ENCODE measurements at places on chromosomes 11 and 22. TPM values are rescaled to one million over a fixed set of nuclear protein-coding genes. Genes with fewer than 3 reads are reported as not detected.

The CCDC85B gene
- 13.2 TPM for polyA plus RNA-seq

The MIOX gene
- polyA plus RNA-seq = not detected

The PRAME gene
- not detected for polyA plus RNA-seq

The KCNA4 gene
- polyA plus RNA-seq = not detected

The KDELR3 gene
- 10.2 TPM for polyA plus RNA-seq

The GSTT2B gene
- polyA plus RNA-seq = 6.7 TPM

The PLEKHB1 gene
- polyA plus RNA-seq = 17.8 TPM

The WNT7B gene
- not detected for polyA plus RNA-seq

The PCNX3 gene
- polyA plus RNA-seq = 35.0 TPM

The ANKRD13D gene
- polyA plus RNA-seq = 9.0 TPM

The LARGE2 gene
- 13.6 TPM for polyA plus RNA-seq

The APOA5 gene
- polyA plus RNA-seq = not detected

DNA sequence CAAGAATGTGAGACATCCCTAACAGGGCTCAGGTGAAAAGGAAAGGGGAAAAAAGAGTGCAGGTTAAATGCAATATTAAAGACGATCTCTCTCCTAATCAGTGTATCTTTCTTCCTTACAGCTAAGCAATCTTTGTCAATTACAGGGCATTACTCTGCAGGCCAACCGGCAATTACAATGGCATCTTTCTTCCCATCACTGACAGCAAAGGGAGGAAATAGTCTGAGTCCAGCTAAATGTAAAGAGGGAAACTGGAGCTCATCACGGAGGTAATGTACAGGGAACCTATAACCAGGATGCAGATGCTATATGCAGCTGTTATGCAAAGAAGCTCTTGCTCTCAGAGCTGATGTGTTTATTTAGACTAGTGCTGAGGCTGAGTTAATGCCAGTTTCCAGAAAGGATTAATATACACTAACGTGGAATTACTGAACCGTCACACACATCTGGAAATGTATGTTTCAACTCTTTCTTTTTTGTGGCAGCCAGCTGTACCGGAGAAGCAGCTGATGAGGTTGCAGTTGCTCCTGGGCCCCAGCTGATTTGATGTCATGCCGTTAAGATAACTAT is 121.6 kb downstream of the KIRREL3 start:
- H3K4me3 ChIP-seq = no peak overlapping the region
- no peaks in the 10 kb centered on the region for H3K27me3 ChIP-seq
- DNase-seq = no peak
- H3K36me3 ChIP-seq = no peaks in the 10 kb centered on the region
- peaks cover 5% of the 10 kb centered on the region for H3K4me1 ChIP-seq

DNA sequence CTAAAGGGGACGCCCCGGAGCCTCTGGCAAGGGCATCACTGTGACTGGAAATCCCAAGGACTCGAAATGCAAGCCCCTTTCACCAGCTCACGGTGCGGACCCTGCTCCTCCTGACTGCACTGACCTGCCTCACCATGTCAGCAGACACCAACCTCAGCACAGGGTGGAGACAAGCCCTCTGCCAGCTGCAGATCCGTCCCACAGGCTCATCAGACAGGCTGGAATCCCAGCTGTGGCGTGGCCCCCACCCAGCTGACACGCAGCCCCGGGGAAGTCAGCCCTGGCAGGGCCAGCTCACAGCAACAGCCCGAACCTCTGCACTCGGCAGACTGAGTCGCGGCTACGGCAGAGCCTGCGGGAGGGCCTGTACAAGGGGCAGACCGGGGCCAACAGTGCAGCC is 36.8 kb downstream of the BRD1 start:
- no peak for DNase-seq
- peaks cover 63% of the 10 kb centered on the region for H3K36me3 ChIP-seq
- no peaks in the 10 kb centered on the region for H3K27me3 ChIP-seq
- peaks cover 77% of the 10 kb centered on the region for H3K4me1 ChIP-seq

- no peaks in the 10 kb centered on the region for H3K4me1 ChIP-seq
- H3K36me3 ChIP-seq = no peaks in the 10 kb centered on the region
- H3K27ac ChIP-seq = no peak overlapping the region
- no peak overlapping the region for H3K4me3 ChIP-seq
- H3K27me3 ChIP-seq = no peaks in the 10 kb centered on the region
Observed at GRCh38 chr11:84069048-84069447, 782.9 kb upstream of the CCDC90B start.

- H3K27ac ChIP-seq = peak overlapping the region; percentile 64
- no peaks in the 10 kb centered on the region for H3K27me3 ChIP-seq
- DNase-seq = peak; percentile 62
Observed at GRCh38 chr22:44091021-44091721, 67.1 kb downstream of the PARVB start.

GRCh38 chr22:43743131-43743530 is 69.0 kb downstream of the EFCAB6 start:
- peaks cover 11% of the 10 kb centered on the region for H3K4me1 ChIP-seq
- H3K36me3 ChIP-seq = no peaks in the 10 kb centered on the region
- no peak overlapping the region for H3K27ac ChIP-seq
- no peak for DNase-seq
- peaks cover 4% of the 10 kb centered on the region for H3K27me3 ChIP-seq
- H3K4me3 ChIP-seq = no peak overlapping the region

DNA sequence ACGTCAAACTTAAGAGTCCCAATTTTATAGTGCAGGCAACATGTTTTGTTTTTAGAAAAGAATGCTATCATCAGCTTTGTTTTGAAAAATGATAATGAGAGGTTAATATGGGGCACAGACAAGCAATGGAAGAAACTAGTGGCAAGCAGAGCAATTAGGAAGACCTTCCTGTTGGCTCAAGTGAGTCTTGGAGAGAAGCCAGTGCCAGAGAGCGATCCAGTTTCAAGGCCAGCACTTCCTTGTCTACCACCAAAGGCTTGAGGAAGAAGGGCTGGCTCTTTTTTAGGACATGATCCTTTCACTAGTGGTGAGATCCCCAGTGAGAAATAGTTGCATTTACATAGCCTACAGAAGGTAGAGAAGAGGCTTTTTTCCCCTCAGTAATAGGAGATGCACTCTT is 1340.7 kb downstream of the LRRC4C start:
- no peak for DNase-seq
- H3K27me3 ChIP-seq = no peaks in the 10 kb centered on the region
- H3K27ac ChIP-seq = no peak overlapping the region
- H3K4me3 ChIP-seq = no peak overlapping the region
- H3K36me3 ChIP-seq = no peaks in the 10 kb centered on the region

GRCh38 chr11:118287006-118287405 is 17.5 kb upstream of the CD3E start:
- no peak for DNase-seq
- H3K27me3 ChIP-seq = no peaks in the 10 kb centered on the region
- H3K4me3 ChIP-seq = no peak overlapping the region
- no peak overlapping the region for H3K27ac ChIP-seq

GRCh38 chr11:45322891-45323600 is 36.9 kb upstream of the SYT13 start:
- H3K27me3 ChIP-seq = no peaks in the 10 kb centered on the region
- peak; percentile 47 for DNase-seq
- no peak overlapping the region for H3K4me3 ChIP-seq
- H3K27ac ChIP-seq = no peak overlapping the region
- no peaks in the 10 kb centered on the region for H3K36me3 ChIP-seq

DNA sequence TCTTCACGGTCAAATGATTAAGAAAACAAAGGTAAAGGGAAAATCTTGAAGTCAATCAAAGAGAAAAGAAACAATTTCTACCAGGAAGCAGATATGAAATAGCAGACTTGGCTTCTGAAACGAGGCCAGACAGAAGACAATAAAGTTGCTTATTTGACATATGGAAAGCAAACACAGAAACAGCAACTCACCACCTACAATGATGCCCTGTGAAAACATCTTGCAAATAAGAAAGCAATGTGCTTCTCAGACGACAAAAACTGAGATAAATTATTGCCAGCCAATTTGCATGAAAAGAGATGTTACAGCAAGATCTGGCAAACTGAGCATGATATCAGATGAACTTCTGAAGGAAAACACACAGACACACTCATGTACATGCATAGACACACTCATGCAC is 45.9 kb upstream of the CTSC start:
- H3K4me3 ChIP-seq = no peak overlapping the region
- H3K4me1 ChIP-seq = no peaks in the 10 kb centered on the region
- no peak overlapping the region for H3K27ac ChIP-seq
- no peaks in the 10 kb centered on the region for H3K27me3 ChIP-seq

DNA sequence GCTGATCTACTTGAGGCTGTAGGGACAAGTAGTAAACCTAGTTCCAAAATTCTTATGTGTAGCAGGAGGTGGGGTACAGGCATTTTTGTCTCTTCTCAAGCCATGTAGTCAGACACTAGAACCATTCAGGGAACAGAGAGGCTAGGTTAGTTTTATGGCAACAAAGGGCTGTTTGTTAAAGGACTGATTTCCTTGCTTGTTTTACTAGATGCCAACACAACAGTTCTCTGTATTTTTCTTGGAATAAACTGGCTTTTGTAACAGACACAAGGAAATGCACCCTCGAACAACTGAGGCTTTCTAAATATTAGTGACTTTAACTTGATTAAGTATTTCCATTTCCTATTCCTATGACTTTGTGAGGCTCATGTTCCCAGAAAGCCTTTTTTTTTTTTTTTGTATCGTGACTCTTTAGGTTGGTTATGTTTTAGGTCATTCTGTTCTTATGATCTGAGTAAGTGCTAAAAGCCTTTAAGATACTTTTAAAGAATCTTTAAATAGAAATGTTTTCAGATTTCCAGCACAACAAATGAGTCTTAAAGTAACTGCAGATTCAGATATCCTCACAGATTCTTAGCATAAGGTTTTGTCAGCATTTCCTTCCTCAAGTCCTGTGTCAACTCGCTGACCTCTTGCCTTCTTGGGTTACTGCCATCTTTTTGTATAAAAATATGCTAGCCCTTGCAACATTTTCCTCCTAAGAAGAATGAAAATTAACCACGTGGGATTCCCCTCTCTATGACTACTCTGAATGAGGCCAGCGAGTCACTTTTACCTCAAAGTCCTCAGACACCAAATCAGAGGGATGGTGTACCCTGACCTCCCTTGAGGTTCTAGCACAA is 92.5 kb downstream of the CCDC83 start:
- H3K27me3 ChIP-seq = no peaks in the 10 kb centered on the region
- peaks cover 16% of the 10 kb centered on the region for H3K4me1 ChIP-seq
- H3K36me3 ChIP-seq = no peaks in the 10 kb centered on the region
- DNase-seq = no peak
- peak overlapping the region; percentile 38 for H3K27ac ChIP-seq
- H3K4me3 ChIP-seq = no peak overlapping the region

- H3K4me3 ChIP-seq = no peak overlapping the region
- no peak overlapping the region for H3K27ac ChIP-seq
- DNase-seq = no peak
- H3K36me3 ChIP-seq = no peaks in the 10 kb centered on the region
- no peaks in the 10 kb centered on the region for H3K27me3 ChIP-seq
Observed at GRCh38 chr11:132817387-132817786, 714.9 kb downstream of the OPCML start.

GRCh38 chr11:12673601-12673923 is 659 bp upstream of the TEAD1 start:
- H3K27me3 ChIP-seq = no peaks in the 10 kb centered on the region
- peak overlapping the region; percentile 87 for H3K4me3 ChIP-seq
- peaks cover 23% of the 10 kb centered on the region for H3K4me1 ChIP-seq
- H3K27ac ChIP-seq = peak overlapping the region; percentile 99

GRCh38 chr11:111209543-111210355 is 35.8 kb upstream of the POU2AF2 start:
- no peak overlapping the region for H3K4me3 ChIP-seq
- H3K27ac ChIP-seq = no peak overlapping the region
- H3K27me3 ChIP-seq = no peaks in the 10 kb centered on the region
- no peak for DNase-seq
- H3K36me3 ChIP-seq = no peaks in the 10 kb centered on the region
- no peaks in the 10 kb centered on the region for H3K4me1 ChIP-seq

- no peak for DNase-seq
- no peak overlapping the region for H3K4me3 ChIP-seq
- H3K4me1 ChIP-seq = no peaks in the 10 kb centered on the region
- no peaks in the 10 kb centered on the region for H3K27me3 ChIP-seq
Observed at GRCh38 chr22:23053051-23053707, 17.1 kb upstream of the GNAZ start.

DNA sequence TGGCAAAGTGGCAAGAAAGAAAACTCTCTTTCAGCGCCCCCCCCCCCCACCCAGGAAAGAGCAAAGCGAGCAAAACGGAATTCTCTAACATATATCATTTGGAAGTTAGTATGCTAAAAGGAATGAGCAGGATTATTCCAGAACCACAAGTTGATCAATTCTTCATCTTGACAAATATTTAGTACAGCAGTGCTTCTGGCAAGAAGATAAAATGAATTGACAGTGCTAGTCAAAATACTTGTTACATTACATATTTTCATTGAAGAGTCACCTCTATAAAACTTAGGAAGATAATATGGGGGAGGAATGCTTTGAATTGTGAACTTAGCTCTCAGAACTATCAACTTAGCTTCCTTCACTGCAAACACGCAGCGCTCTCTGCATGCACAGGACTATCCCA is 377.4 kb downstream of the DYNC2H1 start:
- H3K27me3 ChIP-seq = no peaks in the 10 kb centered on the region
- no peak overlapping the region for H3K4me3 ChIP-seq
- H3K27ac ChIP-seq = no peak overlapping the region
- DNase-seq = no peak

DNA sequence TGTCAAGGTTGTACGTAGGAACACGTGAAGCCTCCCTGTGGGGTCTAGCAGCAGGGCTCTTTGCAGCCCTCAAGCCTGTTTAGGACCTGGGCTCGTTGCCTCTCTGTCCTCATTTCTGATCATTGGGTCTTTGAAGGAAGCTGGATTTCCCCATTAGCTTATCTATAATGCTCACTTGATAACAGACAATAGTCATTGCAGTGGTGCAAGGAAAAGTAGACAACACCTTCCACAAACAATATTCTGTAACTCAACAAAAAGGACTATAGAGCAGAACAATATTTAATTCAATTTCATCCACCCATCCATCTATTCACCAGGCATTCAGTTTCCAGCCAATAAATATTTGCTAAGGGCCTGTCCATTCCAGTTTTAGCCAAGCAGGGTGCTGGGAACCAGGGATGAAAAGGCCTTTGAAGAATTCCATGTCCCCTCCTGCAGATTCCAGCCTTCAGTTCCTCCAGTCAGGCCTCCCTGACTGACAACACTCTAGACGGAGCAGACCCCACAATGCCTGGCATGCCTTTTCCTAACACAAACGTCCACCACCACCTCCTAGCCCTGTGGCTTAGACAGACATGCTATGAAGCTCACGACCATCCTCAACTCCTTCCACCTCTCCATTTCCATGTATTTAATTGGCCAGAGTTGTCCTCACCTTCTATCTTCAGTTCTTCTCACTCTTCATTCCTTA is 12.7 kb upstream of the POLD3 start:
- peaks cover 5% of the 10 kb centered on the region for H3K4me1 ChIP-seq
- H3K27me3 ChIP-seq = no peaks in the 10 kb centered on the region
- DNase-seq = no peak
- no peak overlapping the region for H3K27ac ChIP-seq

DNA sequence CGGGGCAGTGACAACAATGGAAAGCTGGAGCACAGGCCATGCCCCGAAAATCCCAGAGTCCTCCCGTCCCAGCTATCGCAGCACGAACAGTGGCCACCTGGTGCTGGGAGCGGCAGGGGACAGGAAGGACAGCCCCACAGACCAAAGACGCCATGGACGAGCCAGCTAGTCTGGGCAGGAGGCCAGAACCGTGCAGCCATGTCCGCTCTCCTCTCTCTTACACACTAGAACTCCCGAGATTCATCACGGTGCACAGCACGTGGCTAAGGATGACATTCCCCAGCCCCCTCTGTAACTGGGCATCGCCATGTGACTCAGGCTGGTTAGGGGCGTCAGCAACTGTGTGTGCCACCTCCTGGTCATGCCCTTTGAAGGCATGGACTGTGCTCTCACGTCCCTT is 4.6 kb downstream of the CDPF1 start:
- DNase-seq = no peak
- no peaks in the 10 kb centered on the region for H3K27me3 ChIP-seq
- no peaks in the 10 kb centered on the region for H3K4me1 ChIP-seq
- H3K27ac ChIP-seq = peak overlapping the region; percentile 60
- H3K36me3 ChIP-seq = no peaks in the 10 kb centered on the region

Measured in sigmoid colon (tissue), 7 donors.